ENCODE measurements at places on chromosomes 1 and 21.

DNA sequence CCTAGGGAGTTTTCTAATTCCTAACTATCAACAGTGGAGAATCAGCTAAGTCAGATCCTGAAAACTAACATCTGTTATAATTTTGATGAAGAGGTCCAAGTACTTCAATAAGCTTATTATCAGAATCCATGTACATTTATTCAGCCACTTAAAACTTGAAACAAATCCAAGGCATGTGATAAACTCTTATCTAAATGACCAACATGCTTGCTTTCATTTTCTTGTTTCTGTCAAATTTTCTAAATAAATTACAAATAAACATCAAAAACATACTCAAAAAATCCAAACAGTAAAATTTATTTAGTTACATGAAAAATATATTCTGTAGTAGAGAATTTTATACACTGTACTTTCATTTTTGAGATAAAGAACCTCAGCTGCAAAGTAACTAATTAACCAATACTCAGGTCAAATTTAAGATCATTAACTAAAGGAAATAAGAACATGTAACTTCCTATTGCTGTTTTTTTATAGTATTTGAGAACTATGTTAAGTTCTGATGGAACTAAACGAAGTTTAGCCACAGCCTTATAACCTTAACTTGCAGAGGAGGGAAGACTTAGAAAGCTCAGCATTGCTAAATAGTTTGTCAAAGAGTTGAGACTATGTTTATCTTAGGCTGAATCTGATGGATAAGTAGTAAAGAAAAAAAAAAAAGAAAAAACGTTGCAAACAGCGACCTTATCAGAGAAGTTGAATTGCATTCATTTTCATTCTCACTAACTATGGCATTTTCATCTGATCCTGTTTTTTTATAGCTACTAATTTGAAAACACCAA lies 44.9 kb downstream of the SYNJ1 start:
- DNase-seq: no peak

- no peak for DNase-seq
These were observed at the start of gene SELP for GRCh38 chr1:169630006-169630405. SELP (minus strand) TSS chr1:169630124; CDS start chr1:169630074, 50 bp downstream.

- no peak for DNase-seq
These were observed 13.9 kb downstream of the UBIAD1 start for GRCh38 chr1:11286735-11287410.

DNA sequence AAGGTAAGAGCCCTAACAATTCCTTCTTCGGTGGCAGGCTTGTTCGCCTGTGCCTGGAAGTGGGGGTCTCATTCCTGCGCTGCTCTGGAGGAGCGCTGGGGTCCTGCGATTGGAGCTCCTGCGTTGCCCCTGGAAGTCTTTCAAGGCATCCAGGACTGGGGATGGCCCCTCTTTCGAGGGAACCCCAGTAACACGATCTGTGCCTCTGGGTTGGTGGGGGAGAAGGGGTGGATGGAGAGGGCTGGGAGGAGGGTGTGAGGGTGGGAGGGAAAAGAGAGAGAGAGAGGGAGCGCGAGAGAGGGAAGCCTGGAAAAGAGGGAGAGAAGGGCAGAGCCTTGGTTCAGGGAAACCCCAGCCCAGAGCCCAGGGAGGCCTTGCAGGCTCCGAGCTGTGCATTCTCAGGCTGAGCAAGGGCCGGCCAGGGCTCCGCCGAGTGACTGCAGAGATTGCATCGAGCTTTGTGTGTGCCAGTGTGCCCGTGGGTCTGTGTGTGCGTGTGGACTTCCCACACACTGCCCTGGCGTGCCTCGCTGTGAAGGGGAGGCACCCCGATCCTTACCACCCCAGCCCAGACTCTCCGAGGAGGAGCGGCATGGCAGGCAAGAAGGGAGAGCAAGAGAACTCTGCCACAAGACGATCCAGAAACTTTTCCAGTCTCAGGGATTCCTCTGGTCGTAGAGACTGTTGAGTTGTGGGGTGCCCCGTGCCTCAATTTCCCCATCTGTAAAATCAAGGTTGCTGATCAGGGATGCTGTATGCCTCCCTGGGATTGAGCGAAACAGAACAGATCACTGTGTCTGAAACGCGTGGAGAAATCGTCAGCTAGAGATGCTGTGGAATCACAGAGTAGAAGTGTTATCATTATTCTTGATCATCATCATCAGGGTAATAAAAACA lies 619 bp downstream of the BCL9 start:
- no peak for DNase-seq

- DNase-seq: no peak
These were observed 115.8 kb upstream of the FAM78B start for GRCh38 chr1:166282391-166283137.

GRCh38 chr1:147241934-147242448 lies 493 bp upstream of the CHD1L start:
- no peak for DNase-seq

DNA sequence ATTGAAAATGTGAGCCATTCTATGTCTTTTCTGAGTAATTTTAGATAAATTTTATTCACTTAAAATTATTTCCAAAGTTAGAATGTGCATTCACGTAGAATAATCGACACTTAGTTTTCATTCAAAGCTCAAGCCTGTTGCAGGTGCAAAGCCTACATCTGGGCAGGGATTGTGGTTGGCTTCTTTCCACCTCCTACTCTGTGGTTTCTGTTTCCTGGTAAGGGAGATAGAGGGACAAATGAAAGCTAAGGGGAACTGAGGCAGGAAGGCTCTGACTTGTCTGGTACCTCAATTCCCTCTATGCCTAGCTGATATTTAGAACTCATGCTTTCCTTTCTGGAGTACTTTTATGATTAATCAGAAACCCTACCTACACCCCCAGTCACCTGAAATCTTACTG lies 251.2 kb upstream of the DPYD start:
- DNase-seq: no peak

DNA sequence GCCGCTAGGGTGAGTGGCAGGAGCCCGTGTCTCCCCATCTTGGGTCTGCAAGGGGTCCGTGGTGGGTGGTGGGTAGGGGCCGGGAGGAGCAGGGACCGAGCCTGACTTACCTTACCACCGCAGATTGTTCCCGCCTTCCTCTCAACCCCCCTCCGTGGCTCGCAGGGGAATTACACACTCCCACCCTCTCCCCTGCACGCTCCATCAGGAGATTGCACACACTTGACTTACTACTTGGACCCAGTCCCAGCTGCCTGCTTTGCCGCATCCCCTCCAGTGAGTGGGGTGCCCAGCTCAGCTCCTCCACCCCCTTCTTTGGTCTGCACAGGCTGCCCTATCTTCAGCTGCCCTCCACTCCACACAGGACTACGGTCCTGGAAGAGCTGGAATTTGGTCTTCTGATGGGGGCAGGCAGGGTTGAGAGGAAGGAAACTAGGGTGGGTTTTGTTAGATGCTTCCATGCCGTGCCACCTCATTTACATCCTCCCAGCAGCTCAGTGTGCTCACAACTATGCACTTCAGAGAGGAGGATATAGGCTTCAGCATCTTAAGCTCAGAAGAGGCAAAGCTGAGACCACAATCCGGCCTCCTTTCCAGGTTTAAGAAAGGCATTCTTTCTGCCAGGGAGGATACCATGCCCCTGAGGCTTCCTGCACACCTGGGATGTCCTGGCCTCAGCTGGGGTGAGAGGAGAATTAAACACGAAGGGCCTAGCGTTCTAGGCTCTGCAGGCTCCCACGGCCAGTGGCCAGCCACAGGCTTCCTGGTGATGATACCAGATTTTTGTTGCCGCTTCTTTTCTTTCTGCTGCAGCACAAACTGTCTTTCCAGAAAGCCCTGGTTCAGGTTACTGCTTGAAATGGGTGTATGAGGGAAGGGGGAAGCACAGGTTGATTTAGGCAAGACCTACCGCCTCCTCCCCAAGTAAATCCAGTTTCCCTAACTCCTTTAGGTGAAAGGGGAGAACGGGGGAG lies 2.3 kb downstream of the KCNC4 start:
- no peak for DNase-seq

DNA sequence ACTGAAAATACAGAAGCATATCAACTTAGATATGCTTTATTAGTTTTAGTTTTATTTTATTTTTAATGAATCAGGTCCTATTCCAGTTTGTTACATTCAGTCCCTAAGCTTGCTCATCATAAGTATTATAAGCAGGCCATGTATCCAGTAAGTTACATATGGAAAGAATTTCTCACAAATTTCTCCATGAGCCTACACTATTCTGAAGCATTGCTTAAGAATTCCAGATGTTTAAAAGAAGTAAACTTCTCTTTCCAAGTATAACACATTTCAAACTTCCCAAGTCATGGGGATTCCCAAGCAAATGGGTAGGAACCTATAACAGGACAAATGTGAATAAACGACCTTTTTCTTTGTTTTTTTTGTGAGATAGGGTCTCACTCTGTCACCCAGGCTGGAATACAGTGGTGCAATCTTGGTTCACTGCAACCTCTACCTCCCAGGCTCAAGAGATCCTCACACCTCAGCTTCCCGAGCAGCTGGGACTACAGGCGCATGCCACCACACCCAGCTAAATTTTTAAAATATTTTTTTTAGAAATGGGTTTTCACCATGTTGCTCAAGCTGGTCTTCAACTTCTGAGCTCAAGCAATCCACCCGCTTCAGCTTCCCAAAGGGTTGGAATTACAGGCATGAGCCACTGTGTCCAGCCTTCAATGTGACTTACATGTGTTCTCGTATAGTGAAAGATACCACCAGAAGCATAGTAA lies 39.0 kb downstream of the ST7L start:
- no peak for DNase-seq

DNA sequence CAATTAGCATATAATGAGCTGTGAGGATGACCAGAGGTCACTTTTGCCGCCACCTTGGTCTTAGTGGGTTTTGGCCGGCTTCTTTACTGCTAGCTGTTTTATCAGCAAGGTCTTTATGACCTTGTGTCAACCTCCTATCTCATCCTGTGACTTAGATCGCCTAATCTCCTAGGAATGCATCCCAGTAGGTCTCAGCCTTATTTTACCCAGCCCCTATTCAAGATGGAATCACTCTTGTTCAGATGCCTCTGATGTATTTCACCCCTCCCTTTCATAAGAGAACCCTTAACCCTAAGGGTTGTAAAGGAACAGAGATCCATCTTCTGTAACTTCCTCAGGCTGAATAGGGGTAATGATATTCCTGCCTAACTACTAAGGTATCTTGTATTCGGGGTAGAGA lies 58.9 kb upstream of the PALMD start:
- DNase-seq: no peak

- no peak for DNase-seq
These were observed 262.8 kb upstream of the PRMT6 start for GRCh38 chr1:106793651-106794050.

DNA sequence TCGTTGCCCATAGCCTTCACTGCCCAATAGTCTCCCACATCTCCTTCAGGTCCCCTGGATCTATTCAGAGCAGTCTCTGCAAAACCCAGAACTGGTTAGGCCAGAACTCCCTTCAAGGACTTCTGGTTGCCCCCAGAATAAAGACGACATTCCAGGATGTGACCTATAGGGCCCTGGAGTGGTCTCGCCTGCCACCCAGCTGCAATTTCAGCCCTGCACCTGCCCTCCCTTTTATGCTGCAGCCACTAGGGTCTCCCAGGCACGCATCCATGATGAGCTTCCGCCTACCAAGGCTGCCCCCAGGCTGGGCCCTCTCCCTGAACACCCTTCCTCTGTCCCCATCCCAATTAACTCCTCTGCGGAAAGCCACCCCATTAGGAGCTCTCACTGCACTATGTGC lies 7.2 kb upstream of the TSPEAR start:
- DNase-seq: no peak

- DNase-seq: no peak
These were observed 358.3 kb downstream of the KIF26B start for GRCh38 chr1:245512980-245513578.

DNA sequence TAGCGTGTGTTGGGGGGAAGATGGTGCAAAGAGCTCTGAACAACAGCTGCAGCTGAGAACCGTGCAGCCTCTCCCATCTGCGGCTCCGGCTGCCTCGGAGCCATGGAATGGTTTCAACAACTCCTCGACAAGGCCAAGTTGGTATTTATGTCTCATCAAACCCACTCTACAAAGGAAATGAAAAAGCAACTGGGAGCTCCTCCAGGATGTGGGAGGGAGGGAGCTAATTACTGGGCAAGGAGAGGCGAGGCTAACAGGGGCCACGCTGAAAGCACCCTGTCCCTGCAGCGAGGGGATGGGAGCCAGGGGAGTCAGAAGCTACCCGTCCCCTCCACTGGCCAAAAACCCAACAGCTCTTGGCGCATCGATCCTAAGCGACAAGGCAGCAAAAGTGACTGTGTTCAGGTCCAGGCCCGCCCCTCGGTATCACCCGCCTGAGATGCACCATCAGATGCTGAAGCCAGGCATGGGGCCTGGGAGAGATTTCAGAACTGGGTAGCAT lies 63.1 kb downstream of the ACOT7 start:
- DNase-seq: no peak

DNA sequence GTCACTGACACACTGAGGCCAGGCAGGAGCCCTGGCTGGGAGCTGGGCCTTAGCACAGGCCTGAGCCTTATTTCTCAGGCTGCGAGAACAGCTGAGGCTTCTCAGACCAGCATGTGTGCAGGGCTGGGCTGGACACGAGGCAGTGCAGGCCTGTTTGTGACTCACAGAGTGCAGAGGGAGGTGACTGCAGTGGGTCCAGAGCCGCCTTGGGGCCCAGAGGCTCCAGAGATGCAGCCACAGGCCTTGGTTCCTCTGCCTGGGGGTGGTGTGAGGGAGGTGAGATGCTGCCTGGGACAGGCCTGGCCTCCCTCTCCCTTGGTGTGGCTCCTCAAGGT lies 61.2 kb upstream of the ETV3 start:
- no peak for DNase-seq

DNA sequence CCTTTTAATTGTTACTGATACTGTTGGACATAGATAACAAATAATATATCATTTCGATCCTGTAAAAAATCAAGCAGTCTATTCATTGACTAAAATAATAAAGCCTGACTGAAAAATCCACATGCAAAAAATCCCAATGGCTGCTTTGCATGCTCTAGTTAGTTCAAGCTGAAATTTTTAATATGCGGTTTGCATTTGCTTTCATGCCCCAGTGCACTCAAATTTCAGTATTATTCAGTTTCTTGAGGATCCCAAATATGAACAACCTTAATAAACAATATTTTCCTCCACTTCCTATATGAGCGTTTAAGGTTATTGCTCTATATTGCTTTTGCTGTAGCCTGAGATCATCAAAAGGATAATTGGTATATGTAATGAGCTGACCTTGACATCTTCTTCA lies 75.1 kb upstream of the DPH5 start:
- DNase-seq: no peak

GRCh38 chr1:20665726-20666125 lies 4.6 kb upstream of the DDOST start:
- DNase-seq: no peak

GRCh38 chr1:182394055-182394775 lies 2.6 kb upstream of the GLUL start:
- DNase-seq: no peak

DNA sequence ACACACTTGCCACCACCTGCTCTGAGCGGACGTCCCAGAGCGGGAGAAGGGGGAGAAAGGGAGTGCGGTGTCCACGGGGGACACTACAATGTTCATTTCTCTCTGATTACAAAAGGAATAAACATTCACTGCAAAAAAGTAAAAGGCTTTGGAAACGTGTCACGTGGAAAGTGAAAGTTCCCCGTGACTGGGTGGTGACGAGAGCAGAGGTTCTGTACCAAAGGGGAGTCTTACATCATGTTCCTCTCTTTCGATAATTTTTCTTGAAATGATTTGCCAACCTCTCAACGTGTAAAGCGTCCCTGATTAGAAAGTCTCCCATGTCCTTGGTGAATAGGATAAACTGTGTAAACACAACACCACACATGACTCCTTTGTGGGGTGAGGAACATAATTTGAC lies 22.0 kb upstream of the PRDM15 start:
- no peak for DNase-seq

- no peak for DNase-seq
These were observed 44.2 kb upstream of the MARK1 start for GRCh38 chr1:220483700-220484099.

- DNase-seq: no peak
These were observed 15.6 kb upstream of the ATP1A1 start for GRCh38 chr1:116357487-116357886.

All from left renal cortex interstitium (tissue), 4 donors.